LHCN-M2 (cell line): ENCODE measurements at places on chromosomes 3 and 15. TPM values are rescaled to one million over a fixed set of nuclear protein-coding genes. Genes with fewer than 3 reads are reported as not detected.

GRCh38 chr3:106452096-106452495 lies 583.3 kb upstream of the CBLB start:
- no peak for DNase-seq

- DNase-seq = no peak
Measured at GRCh38 chr3:166114448-166114847, 277.2 kb upstream of the BCHE start.

DNA sequence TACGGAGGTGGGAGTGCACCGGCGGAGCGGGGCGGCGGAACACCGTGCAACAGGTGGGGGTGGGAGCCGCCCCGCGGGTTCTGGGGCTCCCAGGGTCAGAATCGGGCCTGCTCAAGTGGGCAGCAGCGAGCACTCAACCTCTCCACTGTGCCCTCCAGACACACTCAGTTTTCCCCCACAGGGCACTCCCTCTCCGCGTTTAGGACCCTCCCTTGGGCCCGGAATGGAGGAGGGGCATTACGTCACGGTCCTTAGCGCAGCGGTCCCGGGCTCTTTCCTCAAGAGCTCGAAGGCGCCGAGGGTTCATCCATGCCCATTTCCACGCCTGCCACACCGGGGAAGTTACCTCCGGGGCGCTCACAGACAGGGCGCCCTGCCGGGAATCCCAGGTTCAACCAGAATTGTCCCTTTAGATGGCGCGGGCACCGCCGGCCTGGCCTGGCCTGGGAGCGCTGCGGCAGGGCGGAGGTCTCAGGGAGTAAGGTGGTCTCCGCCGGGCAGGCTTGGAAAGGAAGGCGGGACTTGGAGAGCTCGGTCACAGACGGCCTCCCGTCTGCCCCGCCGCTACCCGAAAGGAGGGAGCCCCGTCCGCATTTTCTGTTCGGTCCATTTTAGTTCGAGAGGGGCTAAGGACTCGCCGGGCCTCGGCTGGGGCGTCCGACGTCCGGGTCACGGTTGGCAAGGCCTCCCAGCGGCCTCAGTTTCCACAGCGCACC lies 5.1 kb downstream of the RNU6-1 start:
- DNase-seq = no peak

The FBXO40 gene
- not detected in 2 replicates for total RNA-seq

The TNNC1 gene
- 1.5 and 8.2 TPM in 2 replicates for total RNA-seq

The RAD18 gene
- 25.7 and 26.8 TPM in 2 replicates for total RNA-seq

The PPP1R14D gene
- total RNA-seq = not detected in 2 replicates

The BCL2A1 gene
- total RNA-seq = 0.32 TPM in 1 of 2 replicates, not detected in the other

The CYP1A2 gene
- total RNA-seq = not detected in 2 replicates
